Renal pelvis (tissue), 12 donors: ENCODE measurements at places on chromosomes 6 and 20. TPM values are rescaled to one million over a fixed set of nuclear protein-coding genes. Genes with fewer than 3 reads are reported as not detected.

The PPP1R16B gene
- 7.2 TPM for polyA plus RNA-seq

The ASIP gene
- 0.76 TPM for polyA plus RNA-seq

The GNRH2 gene
- 0.58 TPM for polyA plus RNA-seq

The PARD6B gene
- polyA plus RNA-seq = 17.0 TPM

The TGIF2 gene
- polyA plus RNA-seq = 65.0 TPM

The CSNK2A1 gene
- 150 TPM for polyA plus RNA-seq

The SRSF12 gene
- polyA plus RNA-seq = 18.1 TPM

The GMPR gene
- polyA plus RNA-seq = 10.8 TPM

The TRIM15 gene
- polyA plus RNA-seq = 0.53 TPM

The DSE gene
- polyA plus RNA-seq = 38.7 TPM

The PRND gene
- 3.3 TPM for polyA plus RNA-seq

The SLC22A1 gene
- polyA plus RNA-seq = 0.51 TPM

The PSMG4 gene
- polyA plus RNA-seq = 24.7 TPM

The ABHD16B gene
- polyA plus RNA-seq = not detected
